ENCODE measurements at places on chromosomes 1 and 21.

GRCh38 chr1:89269277-89269676 is 3.4 kb downstream of the GBP5 start:
- DNase-seq = no peak

DNA sequence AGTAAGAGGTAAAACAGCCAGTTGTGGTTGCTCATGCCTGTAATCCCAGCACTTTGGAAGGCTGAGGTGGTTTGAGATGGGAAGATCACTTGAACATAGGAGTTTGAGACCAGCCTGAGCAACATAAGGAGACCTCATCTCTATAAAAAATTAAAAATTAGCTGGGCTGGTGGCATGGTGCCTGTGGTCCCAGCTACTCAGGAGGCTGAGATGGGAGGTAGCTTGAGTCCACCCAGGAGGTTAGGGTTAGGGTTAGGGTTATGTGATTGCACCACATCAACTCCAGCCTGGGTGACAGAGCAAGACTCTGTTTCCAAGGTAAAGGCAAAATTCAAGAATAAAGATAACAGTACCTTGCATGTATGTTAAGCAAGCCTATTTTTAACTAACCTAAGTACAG is 3.5 kb downstream of the SAMSN1 start:
- no peak for DNase-seq

DNA sequence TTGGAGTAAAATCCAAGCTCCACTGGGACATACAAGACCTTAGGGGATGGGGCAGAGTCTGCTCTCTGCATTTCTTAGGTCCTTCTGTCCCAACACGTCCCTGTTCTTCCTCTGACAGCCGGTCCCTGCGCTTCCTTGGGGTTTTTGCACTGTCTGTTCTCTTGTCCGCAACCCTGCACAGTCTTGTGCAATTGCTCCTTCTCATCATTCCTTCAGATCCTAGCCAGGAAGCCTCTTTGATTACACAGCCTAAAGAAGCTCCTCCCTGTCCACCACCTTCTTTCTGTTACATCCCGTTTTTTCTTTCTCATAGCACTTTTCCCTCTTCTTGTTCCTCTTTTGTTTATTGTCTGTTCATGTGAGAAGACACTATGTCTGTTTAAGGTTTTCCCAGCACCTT is 19.9 kb downstream of the ACOT11 start:
- DNase-seq = no peak

DNA sequence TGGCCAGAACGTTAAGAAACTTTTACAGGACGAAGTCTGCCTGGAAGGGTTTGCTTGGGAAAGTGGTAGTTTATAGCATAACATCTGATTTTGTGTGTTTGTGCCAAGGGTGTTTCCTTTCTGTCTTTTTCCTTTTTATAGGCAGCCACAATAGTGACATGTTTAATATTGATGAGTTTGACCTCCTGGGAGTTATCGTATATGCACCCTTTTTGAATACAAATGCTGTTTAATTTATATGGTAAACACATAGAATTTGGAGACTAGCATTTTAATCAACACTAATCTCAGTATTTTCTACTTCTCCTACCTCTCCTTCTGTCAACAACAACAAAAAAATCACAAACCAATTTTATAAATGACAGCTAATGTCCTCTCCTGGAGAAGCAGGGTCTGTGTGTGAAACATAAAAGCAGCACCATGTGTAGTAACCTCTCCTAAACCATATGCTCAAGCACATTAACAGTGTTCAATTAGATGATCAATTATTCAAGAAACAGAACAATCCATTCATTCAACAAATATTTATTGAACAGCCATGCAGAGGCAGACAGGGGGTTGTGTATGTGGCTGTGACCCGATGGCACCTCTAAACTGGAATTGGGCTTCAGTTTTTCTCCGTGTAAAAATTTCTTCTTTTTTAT is 604 bp upstream of the FMN2 start:
- DNase-seq = no peak

DNA sequence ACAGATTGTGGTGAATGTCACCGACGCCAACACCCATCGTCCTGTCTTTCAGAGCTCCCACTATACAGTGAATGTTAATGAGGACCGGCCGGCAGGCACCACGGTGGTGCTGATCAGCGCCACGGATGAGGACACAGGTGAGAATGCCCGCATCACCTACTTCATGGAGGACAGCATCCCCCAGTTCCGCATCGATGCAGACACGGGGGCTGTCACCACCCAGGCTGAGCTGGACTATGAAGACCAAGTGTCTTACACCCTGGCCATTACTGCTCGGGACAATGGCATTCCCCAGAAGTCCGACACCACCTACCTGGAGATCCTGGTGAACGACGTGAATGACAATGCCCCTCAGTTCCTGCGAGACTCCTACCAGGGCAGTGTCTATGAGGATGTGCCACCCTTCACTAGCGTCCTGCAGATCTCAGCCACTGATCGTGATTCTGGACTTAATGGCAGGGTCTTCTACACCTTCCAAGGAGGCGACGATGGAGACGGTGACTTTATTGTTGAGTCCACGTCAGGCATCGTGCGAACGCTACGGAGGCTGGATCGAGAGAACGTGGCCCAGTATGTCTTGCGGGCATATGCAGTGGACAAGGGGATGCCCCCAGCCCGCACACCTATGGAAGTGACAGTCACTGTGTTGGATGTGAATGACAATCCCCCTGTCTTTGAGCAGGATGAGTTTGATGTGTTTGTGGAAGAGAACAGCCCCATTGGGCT is 3.0 kb downstream of the CELSR2 start:
- no peak for DNase-seq

- DNase-seq = no peak
Observed at GRCh38 chr1:236144033-236144432, 1.7 kb downstream of the GPR137B start.

GRCh38 chr1:113205980-113206766 is 133.2 kb downstream of the LRIG2 start:
- no peak for DNase-seq

GRCh38 chr1:213389061-213389581 is 338.1 kb downstream of the RPS6KC1 start:
- no peak for DNase-seq

DNA sequence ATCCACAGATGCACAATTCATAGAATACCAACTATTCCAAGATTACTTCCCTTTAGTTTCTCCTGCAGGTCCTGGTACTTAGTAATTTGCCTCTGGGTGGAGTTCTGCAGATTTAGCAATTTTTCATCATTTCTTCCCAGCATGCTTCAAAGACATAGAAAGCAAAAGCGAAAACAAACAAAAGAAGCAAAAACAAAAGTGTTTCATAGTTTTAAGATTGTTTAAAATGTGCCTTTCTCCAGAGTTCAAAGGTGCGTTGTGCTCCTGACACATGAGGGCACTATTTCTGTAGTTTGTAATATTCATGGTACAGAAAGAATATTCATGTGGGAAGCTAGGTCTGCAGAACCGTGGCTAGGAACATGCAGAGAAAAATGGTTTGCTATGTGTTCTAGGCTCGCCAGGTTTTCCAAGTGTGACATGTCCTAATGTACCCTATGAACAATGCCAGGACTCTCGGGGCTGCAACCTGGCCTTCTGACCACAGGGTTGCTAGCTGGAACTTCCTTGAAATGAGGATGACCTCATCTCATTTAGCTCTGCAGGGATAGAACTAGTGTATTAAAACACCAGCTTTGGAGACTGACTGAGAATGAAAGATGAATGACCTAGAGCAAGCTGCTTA is 30.0 kb upstream of the RCSD1 start:
- no peak for DNase-seq

DNA sequence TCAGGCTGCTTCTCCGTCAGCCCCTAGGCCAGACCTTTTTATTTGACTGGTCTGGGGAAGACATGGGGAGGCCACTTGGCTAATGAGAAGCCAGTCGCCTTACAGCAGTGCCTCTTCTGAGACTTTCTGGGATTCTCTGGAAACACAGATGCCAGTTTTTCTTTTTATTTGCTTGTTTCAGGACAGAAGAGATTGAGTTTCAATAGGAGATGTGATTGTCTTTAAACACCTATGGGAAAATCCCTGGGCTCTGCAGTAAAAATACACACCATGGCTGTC is 15.4 kb upstream of the BTG2 start:
- no peak for DNase-seq

- no peak for DNase-seq
Observed at GRCh38 chr21:44507673-44508425, 32.1 kb downstream of the KRTAP10-1 start.

GRCh38 chr1:240586006-240586405 is 25.9 kb downstream of the GREM2 start:
- no peak for DNase-seq

GRCh38 chr1:183079712-183080388 is 56.6 kb downstream of the LAMC1 start:
- no peak for DNase-seq

DNA sequence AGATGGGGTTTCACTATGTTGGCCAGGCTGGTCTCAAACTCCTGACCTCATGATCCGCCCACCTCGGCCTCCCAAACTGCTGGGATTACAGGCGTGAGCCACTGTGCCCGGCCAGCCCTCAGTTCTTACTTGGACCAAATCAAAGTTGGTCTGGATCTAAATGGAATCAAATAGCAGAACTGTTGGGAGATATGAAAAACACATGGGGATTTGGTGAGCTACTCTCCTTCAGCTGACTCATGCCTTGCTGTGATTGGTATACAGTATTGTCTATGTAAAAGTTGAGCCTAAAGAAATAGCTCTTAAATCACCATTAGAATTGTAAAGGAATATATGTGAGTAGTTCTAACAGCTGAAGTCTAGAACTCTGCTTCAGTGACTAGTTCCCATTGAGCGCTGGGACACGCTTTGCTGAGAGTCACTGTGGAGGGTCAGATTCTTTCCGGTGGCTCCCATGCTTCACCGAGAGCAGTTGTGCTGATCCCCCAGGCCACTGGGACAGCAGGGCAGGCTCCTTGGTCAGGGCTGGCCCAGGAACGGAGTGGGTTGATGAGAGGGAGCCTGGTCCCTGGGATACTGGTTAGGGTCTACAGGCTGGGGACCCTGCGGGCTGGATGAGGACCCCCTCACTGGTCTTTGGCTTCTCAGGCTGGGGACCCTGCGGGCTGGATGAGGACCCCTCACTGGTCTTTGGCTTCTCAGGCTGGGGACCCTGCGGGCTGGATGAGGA is 14.0 kb downstream of the PKNOX1 start:
- DNase-seq = no peak

DNA sequence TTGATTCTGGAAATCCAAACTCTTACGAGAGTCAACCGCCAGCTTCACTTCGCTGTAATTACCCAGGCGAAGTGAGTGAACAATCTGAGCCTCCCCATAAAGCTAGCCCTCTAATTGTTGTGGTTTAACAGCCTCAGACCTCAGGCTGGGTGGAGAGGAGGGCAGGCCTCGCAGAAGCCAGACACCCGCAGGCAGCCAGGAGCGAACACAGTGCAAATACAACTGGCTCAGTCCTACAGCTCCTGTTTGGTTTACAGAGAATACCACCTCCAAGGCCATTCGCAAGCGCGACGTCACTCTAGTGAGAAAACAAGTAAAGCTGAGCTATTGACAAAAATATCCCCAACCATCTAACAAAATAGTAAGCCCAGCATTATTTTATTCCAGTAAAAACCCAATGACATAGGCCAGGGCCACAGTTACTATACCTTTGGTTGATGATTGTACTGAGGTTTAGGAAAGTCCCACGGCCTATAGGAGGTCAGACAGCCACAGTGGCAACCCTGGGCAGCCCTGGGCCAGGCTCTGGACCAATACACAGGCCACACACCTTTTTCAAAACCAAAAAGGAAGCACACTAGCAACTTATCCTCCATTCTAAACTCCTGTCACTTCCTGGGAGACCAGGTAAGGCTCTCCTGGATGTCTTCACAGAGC is 163.3 kb downstream of the ETS2 start:
- no peak for DNase-seq

DNA sequence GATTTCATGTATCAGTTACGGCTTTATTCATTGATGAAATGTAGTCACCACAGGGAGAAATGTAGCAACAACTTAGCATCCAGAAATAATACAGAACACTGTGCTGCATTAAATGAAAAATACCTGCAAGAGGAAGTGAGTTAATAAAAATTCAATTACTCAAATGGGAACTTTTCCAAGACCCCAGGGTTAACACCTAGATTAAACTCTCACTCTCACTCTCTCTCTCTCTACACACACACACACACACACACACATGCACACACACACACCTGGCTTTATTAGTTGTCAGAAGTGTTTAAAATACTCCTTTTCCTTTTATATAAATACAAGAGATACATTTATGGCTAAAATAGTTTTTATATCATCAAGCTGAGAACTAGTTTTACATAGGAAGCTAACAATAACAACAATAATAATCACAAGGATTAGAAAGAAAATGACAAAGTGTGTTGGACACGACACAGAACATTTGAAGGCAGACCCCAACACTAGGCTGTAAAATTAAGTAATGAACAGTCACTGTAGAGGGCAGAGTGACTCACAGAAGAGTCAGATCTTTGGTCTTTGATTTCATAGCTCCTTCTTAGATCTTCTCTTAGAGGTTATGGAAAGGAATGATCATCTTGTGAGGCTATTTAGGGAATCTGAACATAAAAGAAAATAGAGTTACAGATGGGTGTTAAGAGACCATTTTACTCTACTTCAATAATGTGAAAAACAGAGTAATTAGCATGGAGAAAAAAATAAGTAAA is 1266.0 kb upstream of the ADGRL2 start:
- no peak for DNase-seq

DNA sequence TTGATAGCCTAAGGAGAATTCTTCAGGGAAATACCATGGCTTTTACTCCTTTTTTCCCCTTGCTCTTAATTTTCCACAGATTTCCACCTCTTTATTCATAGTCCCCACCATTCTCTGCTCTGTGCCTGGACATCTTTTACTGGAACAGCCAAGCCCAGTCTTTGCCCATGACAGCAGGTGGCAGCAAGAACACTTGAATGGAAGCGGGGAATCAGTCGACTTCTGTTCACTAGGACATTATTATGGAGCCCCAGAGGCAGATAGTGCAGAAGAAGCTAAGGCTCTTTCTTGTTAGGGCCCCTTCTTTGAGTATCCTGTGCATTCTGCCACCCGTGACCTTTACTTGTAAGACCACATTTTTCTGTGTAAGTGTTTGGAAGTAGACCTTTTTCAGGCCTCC is 6.3 kb downstream of the OR14I1 start:
- no peak for DNase-seq

DNA sequence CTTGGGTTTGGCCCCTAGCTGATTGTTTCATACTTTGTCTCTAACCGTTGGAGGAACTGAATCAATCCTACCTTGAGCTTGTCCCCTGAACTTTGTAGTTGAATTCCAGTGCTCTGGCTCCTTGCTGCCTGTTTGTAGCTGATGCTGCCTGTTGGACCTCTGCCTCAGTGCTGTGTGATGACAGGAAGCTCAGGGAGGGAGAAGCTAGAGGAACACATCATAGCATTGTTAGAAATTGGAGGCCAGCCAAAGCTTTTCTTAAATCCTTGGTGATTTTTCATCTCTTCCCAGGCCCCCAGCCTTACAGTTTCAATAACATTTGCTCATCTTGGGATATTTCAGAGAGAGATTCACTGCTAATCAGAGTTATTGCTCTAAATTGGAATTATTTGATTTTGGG is 34.0 kb downstream of the MACF1 start:
- no peak for DNase-seq

- no peak for DNase-seq
Observed at GRCh38 chr1:223319905-223320580, 43.9 kb downstream of the SUSD4 start.
